Left lobe of liver (tissue), 2 donors: ENCODE measurements at places on chromosomes 13 and 19. TPM values are rescaled to one million over a fixed set of nuclear protein-coding genes. Genes with fewer than 3 reads are reported as not detected.

The HSH2D gene
- total RNA-seq: 0.86 TPM

The COMP gene
- total RNA-seq: not detected

- DNase-seq: no peak
Observed at GRCh38 chr19:14385492-14385891, 4.2 kb downstream of the ADGRE5 start.

The MAN2B1 gene
- total RNA-seq: 54.8 TPM

The ZNF155 gene
- total RNA-seq: 2.7 TPM

The ERICH6B gene
- not detected for total RNA-seq

The WDR88 gene
- total RNA-seq: not detected

DNA sequence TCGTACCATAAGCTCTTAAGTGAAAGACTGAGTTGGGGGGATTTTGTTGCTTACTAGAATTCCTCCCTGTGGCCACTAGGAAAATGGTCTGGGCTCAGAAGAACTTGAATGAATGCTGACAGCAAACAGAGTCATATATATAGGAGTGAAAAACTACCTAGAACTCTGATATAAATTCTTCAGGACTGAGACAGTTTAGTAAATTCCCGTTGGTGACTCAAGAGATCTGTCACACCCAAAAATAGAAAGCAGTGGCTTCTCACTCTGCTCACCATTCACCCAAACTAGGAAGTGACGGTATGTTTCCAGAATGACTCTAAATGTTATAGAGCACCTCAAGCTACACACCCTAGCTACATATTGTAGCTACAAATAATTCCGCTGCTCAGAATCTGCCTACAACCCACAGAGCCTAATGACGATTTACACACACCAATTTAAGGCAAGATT, 116.2 kb downstream of the TBC1D4 start:
- no peak for DNase-seq

The TMEM255B gene
- total RNA-seq: 5.3 TPM

DNA sequence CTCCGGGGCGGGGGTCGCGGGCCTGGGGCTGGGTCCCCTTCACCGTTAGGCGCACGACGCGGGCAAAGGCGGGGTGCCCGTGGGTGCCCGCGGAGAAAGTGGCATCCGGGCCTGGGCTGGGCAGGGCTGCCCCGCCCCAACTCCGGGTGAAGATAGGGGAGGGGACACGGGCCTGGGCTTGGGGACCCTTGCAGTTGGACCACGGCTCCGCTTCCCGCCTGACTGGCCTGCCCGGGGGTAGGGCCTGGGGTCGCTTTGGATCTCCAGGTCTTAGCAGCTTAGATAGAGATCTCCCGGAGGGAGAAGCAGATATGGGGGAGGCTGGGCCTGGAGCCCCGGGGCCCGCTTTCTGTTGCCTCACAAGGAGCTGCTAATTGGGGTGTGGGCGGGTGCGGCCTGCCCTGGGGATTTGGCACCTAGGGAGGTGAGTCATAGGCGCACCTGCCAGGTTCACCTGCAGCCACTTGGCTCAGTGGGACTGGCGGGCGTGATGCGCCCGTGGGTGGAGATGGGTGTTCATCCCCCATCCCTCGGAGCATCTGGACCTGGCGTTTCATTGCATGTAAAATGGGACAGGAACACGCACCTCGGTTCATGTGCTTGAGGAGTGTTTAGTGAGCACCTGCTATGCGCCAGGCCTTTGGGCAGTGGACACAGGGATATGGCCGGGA, 585 bp downstream of the MAP1S start:
- DNase-seq: no peak

The CACNG6 gene
- not detected for total RNA-seq

GRCh38 chr19:54465426-54466109, 2.0 kb upstream of the LENG9 start:
- no peak for DNase-seq

The DCLK1 gene
- not detected for total RNA-seq

DNA sequence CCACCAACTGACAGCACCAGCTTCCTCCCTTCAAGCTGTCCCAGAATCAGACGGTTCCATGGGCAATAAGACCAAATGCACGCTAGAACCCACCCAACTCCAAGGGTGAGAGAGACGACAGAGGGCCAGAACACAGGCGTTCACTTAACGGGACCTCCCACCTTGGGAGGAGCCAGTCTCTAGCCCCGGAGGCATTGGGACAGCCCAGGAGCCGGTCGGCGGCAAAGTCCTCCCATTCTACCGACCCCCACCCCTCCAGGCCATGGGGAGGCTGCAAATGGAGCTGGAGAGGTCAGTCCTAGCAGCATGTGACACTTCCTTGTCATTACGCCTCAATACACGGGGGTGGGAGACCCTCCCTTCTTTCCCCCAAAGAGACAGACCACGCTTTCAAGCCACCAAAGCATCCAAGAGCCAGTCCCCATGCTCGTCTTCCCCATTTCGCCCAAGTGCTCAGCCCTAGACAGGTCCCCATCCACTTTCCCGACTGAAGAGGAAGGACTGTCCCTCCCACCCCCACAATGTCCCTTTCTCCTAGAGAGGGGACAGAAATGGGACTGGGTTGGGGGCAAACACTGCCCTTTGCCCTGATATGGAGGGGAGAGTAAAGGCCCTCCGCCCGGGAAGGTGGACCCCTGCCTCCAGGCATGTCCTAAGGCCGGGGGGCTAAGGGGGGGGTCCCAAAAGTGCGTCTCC, 964 bp downstream of the KHSRP start:
- peak; percentile 52 for DNase-seq

The CPAMD8 gene
- 1.3 TPM for total RNA-seq

The HS6ST3 gene
- total RNA-seq: not detected

DNA sequence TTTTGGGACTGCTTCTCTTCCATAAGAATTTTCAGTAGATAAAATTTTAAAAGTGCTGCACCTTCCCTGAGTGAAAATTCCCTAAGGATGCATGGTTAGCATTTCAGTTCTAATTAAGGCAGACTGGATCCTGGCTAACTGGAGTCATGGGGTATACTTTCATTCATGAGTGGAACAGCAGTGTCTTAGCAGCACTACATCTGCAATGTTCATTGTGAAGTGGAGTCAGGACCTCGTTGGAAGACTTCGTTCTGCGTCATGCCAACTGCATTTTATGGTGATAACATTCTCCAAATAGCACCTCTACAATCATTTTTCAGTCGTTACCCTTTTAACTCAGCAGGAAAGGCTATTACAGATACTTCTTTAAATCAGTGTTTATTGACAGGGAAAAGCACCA, 25.5 kb downstream of the PHF11 start:
- no peak for DNase-seq

The MPHOSPH8 gene
- total RNA-seq: 9.9 TPM
